H9 (cell line): ENCODE measurements at places on chromosomes 12 and 14. TPM values are rescaled to one million over a fixed set of nuclear protein-coding genes. Genes with fewer than 3 reads are reported as not detected.

DNA sequence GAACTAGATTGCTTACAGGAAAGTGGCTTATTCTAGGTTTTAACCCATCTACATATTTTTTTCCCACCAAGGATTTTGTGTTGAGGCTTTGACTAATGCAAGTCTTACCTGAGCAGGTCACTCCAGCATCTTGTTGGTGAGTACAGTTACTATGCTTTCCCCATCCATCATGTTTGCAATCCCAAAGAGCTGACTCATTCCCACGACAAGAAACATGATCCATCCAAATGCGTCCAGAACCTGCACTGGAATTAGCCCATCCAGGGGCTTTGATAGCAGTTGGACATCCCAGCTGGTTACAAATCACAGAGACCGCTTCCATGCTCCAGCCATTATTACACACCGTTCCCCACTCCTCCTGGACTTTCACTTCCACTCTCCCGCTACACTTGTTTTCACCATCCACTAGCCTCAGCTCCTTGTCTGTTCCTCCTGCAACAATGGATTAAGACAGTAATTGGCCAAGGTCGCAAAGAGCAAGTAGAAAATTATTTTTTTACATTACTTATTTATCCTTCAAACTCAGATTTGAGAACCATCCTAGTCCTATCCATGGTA is 2.5 kb downstream of the CD163 start:
- no peak overlapping the region for H3K4me3 ChIP-seq
- peaks cover 10% of the 10 kb centered on the region; the same call in 1 of the 2 replicates for H3K4me1 ChIP-seq

DNA sequence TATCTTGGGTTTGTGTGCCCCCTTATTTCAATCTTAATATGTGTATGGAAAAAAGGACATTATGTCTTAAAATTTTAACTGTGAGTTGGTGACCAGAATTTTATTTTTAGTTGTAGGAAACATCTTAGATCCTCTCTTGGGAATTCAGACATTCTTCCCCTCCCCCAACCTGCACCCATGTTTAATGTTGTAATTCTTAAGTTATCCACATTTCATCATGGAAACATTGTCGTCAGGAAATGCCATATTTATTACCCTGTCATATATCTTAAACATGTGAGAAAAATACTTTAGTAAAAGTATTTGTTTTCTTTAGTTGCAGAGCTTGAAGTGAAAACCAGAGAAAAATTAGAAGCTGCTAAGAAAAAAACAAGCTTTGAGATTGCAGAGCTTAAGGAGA is 30.3 kb downstream of the YEATS4 start:
- no peaks in the 10 kb centered on the region for H3K4me1 ChIP-seq
- no peaks in the 10 kb centered on the region for H3K27me3 ChIP-seq
- H3K36me3 ChIP-seq = peaks cover 21% of the 10 kb centered on the region
- no peak for DNase-seq

Gene GNB3
- total RNA-seq = 17.3 and 20.0 TPM in 2 replicates

- no peak for DNase-seq
- peaks cover 3% of the 10 kb centered on the region; the same call in 1 of the 2 replicates for H3K4me1 ChIP-seq
- H3K27me3 ChIP-seq = no peaks in the 10 kb centered on the region
These were observed 76.1 kb upstream of the BTG1 start for GRCh38 chr12:92221656-92222315.
